ENCODE measurements at places on chromosomes 1 and 21.

- no peak for DNase-seq
These were observed at the start of gene ASCL5 for GRCh38 chr1:201126832-201127754. Gene ASCL5 (minus strand): TSS chr1:201127184. CDS start chr1:201115372, 11,812 bp downstream.

- peak; percentile 57 for DNase-seq
These were observed 51.0 kb downstream of the GADD45A start for GRCh38 chr1:67735806-67736627.

DNA sequence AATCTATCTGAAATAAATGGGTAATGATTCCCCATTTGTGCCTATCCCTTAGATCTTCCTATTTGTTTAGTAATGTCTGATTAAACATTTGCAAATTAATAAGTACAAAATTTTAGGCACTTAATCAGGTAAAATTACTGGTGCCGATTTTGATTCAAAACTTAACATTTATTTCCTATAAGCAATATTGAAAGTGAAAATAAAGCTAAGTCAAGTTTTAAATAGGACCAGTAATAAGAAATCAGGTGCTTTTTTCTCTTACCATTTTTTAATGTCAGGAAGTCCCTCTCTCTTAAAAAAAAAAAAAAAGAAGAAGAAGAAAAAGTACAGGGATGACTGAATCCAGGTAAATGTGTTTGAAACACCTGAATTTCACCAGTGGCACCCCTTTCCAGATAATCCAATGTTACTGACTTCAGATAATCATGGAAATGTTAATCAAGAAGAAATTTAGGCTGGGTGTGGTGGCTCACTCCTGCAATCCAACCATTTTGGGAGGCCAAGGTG is 836 bp upstream of the GBP4 start:
- DNase-seq, result no peak

DNA sequence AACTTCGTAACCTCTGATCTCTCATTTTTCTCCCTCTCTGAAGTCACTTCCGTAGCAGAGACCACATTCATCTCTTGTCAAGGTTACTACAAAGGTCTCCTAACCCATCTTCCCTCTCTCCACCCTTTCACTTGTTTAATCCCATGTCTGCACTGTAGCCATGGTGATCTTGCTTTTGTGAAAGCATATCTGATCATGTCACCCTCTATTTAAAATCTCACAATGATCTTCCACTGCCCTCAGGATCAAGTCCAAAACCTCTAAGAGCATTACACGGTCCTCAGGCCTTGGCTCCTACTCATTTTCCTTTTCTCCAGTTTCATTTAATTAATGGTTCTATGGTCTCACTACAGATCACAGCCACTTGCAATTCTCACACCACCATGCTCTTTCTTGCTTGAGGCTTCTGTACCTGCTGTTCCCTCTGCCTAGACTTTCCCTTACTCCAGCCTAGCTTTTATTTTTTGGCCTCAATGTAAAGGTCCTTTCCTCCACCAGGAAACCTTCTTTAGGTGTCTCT is 12.1 kb downstream of the ARHGEF11 start:
- no peak for DNase-seq

GRCh38 chr1:40160806-40161124 is 422 bp upstream of the RLF start:
- DNase-seq, result no peak

- no peak for DNase-seq
These were observed 5.3 kb downstream of the COL18A1 start for GRCh38 chr21:45410151-45410864.
